ENCODE measurements at places on chromosomes 2 and 18.

DNA sequence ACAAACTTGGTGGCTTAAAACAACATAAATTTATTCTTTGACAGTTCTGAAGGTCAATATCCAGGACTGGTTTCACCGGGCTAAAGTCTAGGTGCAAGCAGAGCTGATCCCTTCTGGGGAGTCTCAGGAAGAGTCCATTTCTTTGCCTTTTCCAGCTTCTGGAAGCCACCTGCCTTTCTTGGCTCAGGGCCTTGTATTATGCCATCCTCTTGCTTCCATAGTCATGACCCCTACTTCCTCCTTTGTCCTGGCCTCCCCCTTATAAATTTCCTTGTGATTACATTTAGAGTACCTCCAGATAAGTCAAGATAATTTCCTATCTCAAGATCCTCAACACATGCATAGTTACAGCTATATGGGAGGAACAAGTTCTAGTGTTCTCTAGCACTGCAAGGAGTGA is 1089.5 kb downstream of the LRP1B start:
- no peak for DNase-seq

DNA sequence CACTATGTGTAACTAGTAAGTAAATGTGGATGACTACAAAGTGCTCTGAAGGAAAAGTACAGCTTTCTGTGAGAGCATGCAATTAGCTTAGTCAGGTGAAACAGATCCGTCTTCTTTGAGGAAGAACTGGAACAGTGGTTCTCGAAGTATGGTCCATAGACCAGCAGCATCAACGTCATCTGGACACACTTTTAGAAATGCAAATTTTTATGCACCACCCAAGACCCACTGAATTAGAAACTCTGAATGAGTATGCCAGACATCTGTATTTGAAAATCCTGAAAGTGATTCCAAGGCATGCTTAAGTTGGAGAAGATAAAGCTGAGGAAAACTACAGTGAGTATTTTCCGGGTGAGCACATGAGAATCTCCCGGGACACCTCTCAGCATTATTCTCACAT is 130.7 kb upstream of the SPHKAP start:
- no peak for DNase-seq

- DNase-seq = no peak
Measured at GRCh38 chr2:80525152-80525551, 220.6 kb upstream of the LRRTM1 start.

DNA sequence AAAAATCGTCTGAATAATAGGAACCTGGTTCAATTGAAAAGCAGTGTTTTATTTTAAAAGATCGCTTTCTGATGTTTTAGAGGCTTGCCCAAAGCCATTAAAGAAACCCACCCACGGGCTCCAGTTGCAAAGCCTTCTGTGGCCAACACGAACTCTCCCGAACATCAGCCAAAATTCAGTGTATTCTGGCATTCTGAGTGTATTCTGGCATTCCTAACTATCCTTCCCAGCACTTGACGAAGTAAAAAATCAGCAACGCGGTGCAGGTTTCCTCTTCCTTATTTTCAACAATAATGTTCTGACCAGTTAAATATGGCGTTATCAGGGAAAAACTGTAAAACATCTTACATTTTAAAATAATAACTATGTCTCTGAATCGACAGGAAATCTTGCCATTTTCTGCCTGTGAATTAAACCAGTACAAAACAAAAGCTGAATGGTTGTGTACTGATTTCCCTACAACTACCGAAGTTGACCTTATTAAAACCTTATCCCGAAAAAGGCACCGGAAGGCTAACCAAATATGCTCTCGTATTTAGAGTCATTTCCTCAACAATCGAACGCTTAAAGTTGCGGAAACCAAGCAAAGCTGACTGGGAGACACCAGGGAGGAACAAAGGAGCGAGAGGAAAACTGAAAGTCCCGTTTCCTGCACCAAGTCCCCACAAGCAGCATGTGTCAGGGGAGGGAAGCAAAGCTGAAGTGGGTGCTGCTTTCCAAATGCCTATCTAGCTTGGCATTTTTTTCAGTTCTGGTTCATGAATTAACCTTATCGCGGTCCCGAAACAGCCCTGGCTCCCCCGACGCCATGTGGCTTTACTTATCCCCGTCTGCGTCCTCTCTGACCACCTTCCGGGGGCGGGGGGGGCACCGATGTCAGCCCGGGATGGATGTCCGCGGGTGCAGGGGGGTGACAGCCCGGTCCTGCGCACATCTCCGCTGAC is 44.3 kb downstream of the ZNF516 start:
- no peak for DNase-seq

DNA sequence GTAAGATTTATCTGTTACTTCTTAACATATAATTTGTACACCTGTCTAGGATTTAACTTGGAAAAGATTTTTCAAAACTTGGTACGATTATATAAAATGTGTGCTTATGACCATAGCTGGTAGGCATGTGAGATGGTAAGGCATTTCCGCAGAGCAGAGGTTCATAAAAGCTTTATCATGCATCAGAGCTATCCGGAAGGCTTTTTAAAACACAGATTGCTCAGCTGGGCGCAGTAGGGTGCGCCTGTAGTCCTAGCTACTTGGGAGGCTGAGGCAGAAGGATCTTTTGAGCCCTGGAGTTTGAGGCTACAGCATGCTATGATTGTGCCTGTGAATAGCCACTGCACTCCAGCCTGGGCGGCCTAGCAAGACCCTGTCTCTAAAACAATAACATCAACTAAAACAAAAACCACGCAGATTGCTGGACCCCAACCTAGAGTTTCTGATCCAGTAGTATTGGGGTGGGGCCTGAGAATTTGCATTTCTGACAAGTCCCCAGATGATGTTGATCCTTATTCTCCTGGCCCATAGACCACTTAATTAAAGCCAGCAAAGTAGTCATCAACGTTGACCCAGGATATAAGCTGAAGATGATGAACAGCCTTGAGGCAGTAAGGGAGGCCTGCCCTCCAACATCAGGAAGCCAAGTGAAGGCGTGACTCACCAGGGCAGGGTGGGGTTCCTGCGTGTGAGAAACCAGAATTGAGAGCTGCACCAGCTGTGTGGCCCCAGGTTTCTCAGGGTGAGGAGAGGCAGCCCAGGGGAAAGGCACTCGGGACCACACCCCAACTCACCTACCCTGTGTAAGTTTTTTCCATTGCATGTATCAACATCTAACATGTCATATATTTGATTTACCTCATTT is 21.6 kb upstream of the SLC20A1 start:
- DNase-seq = no peak

- no peak for DNase-seq
Measured at GRCh38 chr2:1968988-1969700, 224.8 kb upstream of the PXDN start.

GRCh38 chr18:44502790-44503189 is 177.9 kb upstream of the SETBP1 start:
- no peak for DNase-seq

DNA sequence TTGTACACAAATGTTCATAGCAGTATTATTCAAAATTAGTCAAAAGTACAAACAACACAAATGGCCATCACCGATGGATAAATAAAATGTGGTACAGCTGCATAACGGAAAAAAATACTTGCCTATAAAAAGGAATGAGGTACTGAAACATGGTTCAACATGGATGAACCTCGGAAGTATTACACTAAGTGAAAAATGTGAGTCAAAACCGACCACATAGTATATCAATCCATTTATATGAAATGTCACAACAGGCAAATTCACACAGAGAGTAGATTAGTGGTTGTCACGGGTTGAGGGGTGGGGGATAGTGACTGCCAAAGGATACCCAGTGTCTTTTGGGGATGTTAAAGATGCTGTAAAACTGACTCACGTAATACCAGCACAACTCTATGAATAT is 3.5 kb downstream of the SS18 start:
- no peak for DNase-seq

DNA sequence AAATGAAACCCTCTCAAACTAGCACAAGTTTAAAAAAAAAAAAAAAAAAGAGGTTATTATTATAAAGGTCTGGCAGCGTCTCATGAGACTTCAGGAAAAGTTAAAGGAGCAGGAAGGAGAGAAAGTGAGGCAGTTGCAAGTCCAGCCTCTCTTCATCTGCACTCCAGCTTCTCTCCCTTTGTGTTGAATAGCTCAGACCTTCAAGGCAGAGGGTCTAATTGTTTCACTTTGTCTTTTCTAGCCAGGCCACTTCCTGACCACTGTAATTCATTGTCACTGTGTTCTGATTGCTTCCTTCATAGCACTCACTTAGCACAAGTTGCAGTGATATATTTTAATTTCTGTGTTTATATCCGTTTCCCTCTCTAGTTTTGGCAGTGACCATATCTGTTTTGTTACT is 99.9 kb downstream of the SPATS2L start:
- DNase-seq = no peak

- no peak for DNase-seq
Measured at GRCh38 chr2:66323406-66323805, 111.5 kb upstream of the MEIS1 start.

- no peak for DNase-seq
Measured at GRCh38 chr2:232438951-232439757, 16.8 kb upstream of the ALPI start.

GRCh38 chr2:205002390-205002789 is 457.1 kb downstream of the PARD3B start:
- DNase-seq = no peak

DNA sequence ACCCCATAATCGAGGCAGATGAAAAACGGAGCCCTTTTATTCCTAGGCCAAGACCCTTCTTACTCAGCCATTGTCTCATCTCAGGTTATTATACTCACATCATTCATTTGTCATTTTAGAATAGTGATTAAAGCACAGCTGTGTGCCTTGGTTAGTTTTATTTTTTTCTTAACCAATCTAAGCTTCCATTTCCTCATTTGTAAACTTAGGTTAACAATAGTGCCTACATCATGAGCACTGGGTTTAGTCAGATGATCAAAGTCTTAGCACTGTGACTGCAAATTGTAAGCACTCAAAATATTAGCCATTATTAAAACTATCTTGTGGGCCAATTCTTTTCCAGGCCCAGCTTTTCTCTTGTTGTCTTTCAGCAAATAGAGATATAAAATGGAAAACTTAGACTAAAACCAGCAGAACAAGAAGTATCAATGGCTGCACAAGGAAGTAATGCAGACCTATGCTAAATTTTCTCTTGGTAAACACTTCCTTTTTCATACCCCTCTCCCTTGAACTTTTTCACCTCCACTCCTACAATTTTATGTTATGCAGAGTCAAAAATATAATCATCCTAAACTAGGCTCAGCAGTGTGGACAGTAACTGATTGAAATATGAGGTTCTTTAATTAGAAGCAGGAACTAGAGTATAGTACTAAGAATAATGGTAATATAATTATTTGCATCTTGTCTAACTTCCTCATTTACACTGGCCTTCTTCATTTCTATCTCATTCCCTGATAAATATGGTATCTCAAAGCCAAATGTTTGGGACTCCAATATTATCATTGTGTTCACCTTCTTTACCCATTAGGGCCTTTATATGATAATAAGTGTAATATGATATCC is 21.5 kb upstream of the GALNT3 start:
- no peak for DNase-seq

GRCh38 chr2:26536371-26537068 is 58.6 kb upstream of the OTOF start:
- DNase-seq = no peak

Data from HEK293T (cell line).